Left hindlimb (tissue), 1 donor: ENCODE measurements at places on chromosomes 1 and 21.

GRCh38 chr21:42467140-42467983 is 28.7 kb downstream of the RSPH1 start:
- no peak for DNase-seq

DNA sequence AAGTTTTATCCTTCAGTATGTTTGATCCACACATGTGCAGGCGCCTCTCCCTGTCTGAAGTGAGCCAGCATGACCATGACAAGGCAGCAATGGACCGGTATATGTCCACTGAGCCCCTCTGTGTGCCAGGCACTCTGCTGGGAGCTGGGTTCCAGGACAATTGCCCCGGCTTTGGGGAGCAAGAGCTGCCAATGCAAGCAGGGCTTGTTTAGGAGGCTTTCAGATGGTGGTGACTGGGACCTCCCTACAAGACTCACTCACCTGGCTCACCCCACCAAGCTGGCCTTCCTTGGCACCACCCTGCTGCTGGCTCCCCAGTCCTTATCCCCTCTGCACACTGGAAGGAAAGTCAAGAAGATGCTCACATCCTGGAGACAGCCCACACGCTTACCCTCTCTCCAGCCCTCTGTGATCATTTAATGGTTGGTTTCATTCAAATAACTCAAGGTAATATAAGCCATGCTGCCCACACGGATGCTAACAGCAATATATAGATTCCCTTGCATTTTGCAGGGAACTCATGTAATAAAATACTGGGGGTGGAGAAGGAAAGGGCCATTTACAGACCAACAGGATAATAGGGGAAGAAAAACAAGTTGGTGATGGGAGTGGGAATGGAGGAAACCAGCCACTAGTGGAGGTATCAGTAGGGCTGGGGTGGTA is 23.6 kb downstream of the KCND3 start:
- DNase-seq, result no peak

GRCh38 chr1:164054331-164054730 is 504.7 kb upstream of the PBX1 start:
- DNase-seq, result no peak

DNA sequence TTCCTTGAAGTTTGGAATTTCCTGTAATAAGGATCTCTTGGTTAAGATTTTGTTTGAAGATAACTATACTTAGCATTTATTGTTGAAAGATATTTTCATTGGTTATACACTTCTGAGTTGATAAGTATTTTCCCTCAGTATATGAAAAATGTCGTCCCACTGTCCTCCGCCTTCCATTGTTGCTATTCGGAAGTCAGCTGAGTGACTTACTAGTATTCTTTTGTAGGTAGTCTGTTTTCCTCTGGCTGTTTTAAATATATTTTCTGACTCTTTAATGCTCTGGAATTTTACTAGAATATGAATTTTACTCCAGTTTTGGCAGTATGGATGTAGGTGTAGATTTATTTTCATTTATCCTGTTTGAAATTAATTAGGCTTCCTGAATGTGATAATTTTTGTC is 498.7 kb upstream of the NFIA start:
- DNase-seq, result no peak
